ENCODE measurements at places on chromosomes 1 and 21. TPM values are rescaled to one million over a fixed set of nuclear protein-coding genes. Genes with fewer than 3 reads are reported as not detected.

DNA sequence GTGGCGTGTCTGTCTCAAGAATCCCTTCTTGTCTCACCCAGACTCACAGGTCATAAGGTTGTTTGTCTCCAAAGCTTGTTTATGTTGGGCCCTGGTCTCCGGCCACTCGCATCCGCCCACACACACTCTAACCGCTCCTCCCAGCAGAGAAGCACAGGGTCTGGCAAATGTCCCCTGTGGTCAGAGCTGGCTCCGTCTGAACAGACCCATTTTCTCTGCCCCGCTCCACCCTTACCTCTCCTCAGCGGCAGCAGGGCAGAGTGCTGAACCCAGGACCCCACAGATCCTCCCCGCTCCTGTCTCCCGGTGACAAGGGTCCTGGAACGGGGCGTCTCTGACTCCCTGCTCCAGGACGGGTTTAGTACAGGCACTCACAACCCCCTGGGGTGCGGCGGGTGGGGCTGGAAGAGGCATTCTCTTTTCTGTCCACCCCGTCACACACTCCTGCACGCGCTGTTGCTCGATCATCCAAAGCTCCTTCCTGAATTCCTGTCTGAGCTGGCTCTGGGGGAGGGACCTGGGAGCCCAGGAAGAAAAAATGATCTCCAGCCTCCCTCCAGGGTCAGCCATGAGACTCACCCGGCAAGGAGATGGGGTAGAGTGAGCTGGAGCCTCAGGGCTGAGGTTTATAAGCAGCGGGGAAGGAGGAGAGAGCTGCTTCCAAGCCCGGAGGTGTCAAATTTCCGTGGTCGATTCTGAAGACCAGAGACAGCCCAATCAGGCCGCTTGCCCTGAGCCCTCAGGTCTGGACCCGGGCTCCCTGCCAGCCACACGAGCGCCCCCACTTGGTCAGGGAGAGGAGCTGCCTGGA lies at the start of gene S100A13:
TSS of gene S100A13 (minus strand) at position 602 of the 811 bp plus-strand sequence. CDS start 1,033 bp downstream, outside the sequence.
- H3K27me3 ChIP-seq, result no peaks in the 10 kb centered on the region
- peak within 1 kb of the TSS; percentile 89 for H3K27ac ChIP-seq
- H3K36me3 ChIP-seq, result no peaks in the 10 kb centered on the region

- H3K4me1 ChIP-seq, result peaks cover 22% of the 10 kb centered on the region
- no peak overlapping the region for H3K4me3 ChIP-seq
- no peaks in the 10 kb centered on the region for H3K27me3 ChIP-seq
- DNase-seq, result peak; percentile 51
These were observed 217.8 kb downstream of the PTPRC start for GRCh38 chr1:198856601-198857000.

HHAT gene
- total RNA-seq, result 4.3 TPM

DNA sequence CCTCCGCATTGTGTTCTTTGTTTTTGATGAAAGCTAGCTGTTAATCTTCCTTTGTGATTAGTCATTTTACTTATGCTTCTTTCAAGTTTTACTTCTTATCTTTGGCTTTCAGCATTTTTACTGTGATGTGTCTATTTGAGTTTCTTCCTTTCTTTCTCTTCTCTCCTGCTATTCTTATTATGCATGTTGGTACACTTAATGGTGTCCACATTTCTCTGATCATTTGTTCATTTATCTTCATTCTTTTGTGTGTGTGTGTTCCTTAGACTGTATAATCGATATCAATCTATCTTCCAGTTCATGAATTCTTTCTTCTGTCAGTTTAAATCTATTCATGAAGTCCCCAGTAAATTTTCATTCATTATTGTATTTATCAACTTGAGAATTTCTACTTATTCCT lies 1650.3 kb downstream of the BRINP3 start:
- no peak for DNase-seq
- no peaks in the 10 kb centered on the region for H3K4me1 ChIP-seq
- H3K27ac ChIP-seq, result no peak overlapping the region
- no peak overlapping the region for H3K4me3 ChIP-seq
- H3K27me3 ChIP-seq, result no peaks in the 10 kb centered on the region

- no peaks in the 10 kb centered on the region for H3K27me3 ChIP-seq
- H3K27ac ChIP-seq, result no peak overlapping the region
- H3K4me3 ChIP-seq, result no peak overlapping the region
- no peaks in the 10 kb centered on the region for H3K36me3 ChIP-seq
- no peaks in the 10 kb centered on the region for H3K4me1 ChIP-seq
These were observed 28.5 kb downstream of the SLAMF1 start for GRCh38 chr1:160618327-160618726.

- H3K27me3 ChIP-seq, result no peaks in the 10 kb centered on the region
- H3K27ac ChIP-seq, result peak overlapping the region; percentile 53
- H3K4me1 ChIP-seq, result peaks cover 31% of the 10 kb centered on the region
- no peak for DNase-seq
These were observed 48.8 kb downstream of the SUCO start for GRCh38 chr1:172581779-172582178.

GRCh38 chr1:198228925-198229324 lies 72.1 kb downstream of the NEK7 start:
- no peak for DNase-seq
- H3K36me3 ChIP-seq, result no peaks in the 10 kb centered on the region
- H3K4me3 ChIP-seq, result no peak overlapping the region
- no peak overlapping the region for H3K27ac ChIP-seq
- no peaks in the 10 kb centered on the region for H3K27me3 ChIP-seq

DNA sequence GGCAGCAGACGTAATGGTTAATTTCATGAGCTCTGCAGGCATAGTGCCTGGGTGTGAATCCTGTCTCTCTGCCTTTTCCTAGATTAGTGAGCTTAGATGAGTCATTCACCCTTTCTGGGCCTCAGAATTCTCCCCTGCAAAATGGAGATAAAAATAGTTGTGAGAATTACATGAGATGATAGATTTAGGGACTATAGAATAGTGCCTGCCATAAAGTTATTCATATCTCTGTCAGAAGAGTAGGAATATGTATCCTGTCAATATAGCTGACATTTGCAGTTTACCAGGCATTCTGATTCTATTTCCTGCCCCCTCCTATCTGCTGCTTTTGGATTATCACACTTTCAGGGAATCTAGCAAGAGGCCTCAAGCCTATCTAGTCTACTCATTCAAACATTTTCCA lies 112.0 kb downstream of the PDE4B start:
- H3K4me3 ChIP-seq, result no peak overlapping the region
- no peaks in the 10 kb centered on the region for H3K4me1 ChIP-seq
- no peak for DNase-seq
- H3K27me3 ChIP-seq, result no peaks in the 10 kb centered on the region
- H3K27ac ChIP-seq, result no peak overlapping the region

DNA sequence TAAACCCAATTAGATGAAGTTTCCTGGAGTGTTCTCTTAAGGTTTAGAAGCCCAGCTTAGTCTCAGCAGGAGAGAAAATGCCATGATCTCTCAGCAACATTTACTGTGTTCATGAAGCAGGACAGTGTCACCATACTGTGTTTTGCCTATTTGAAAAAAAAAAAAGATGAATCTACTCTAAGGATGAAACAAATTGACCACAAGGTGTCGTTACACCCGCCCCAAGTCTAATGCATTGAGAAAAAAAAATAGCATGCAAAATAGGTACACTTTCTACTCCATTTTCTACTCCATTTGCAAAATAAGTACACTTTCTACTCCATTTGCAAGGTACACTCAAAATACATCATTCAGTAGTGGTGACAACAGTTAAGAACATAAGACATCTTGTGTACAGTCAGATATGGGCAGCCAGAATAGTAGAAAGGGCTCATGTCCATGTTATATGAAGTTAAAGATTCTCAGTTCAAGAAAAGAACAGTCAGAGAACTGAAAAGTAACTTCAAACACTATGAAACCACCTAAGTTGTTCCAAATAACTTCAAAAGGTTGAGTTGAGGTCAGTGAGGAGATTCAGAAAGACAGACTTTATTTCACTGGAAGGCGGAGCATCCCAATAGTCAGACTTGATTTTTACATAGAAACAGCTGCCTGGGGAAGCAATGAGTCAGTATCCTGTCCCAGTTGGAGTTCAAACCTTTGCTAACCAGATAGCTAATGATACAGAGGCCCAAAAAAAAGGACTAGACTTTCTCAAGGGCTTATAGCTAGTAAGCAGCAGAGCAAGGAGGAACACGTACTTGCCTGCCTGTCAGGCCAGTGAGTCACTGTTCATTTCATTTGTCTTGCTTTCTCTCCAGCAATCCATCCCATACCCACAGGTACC lies 13.3 kb downstream of the PLPPR5 start:
- no peak overlapping the region for H3K27ac ChIP-seq
- no peaks in the 10 kb centered on the region for H3K27me3 ChIP-seq
- no peaks in the 10 kb centered on the region for H3K36me3 ChIP-seq
- H3K4me3 ChIP-seq, result no peak overlapping the region

FMO5 gene
- total RNA-seq, result 1.9 TPM

LCE3D gene
- total RNA-seq, result not detected

FBXO2 gene
- total RNA-seq, result 79.8 TPM

KRTCAP2 gene
- total RNA-seq, result 215 TPM

GRCh38 chr1:150979092-150980056 lies 2.7 kb upstream of the ANXA9 start:
- peaks cover 2% of the 10 kb centered on the region for H3K36me3 ChIP-seq
- no peak overlapping the region for H3K4me3 ChIP-seq
- peak; percentile 86 for DNase-seq
- peaks cover 86% of the 10 kb centered on the region for H3K4me1 ChIP-seq

C4BPB gene
- total RNA-seq, result 99.8 TPM
